ENCODE measurements at places on chromosomes 6 and 20. TPM values are rescaled to one million over a fixed set of nuclear protein-coding genes. Genes with fewer than 3 reads are reported as not detected.

Gene PSORS1C2
- total RNA-seq, result not detected

DNA sequence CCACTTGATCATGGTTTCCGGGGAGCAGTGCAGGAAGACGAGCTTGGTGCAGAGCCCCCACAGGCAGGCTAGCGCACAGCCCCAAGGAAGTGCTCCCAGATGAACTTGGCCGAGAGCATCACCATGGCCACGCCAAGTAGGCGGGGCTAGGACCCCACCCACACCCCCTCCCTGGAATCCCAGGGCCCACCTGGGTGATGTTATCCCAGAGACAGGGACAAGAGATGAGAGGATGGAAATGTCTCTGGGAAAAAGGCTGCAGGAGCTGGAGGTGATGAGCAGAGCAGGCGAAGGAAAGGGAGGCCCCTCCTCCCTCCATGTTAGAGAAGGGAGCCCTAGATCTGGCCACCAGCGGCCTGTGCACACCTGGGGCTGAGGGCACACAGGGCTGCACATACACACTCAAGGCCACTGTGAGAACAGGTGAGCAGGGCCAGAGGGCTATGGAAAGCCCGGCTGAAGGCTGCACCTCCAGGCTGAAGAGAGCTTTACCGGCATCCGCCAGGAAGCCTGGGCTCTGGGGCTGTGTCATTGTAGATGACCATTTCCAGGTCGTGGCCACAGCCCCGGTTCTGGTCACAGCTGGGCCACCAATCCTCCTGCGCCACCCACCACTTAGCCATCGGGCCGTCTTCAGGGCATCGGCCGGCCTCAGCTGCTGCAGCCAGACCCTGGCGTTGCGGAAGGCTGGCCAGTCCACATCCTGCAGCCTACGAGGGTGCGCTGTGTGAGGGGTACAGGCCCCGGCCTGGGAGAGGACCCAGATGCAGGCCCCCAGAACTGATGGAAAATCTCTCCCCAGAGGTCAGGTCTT is 24.9 kb downstream of the NPEPL1 start:
- no peak for DNase-seq

GRCh38 chr6:90106449-90106848 is 190.2 kb downstream of the BACH2 start:
- no peak for DNase-seq

- DNase-seq, result no peak
Measured at GRCh38 chr6:26342106-26343004, 22.6 kb upstream of the BTN3A2 start.

Data from right cardiac atrium (tissue), 5 donors.